Pancreas (tissue), 10 donors: ENCODE measurements at places on chromosomes 11 and 22. TPM values are rescaled to one million over a fixed set of nuclear protein-coding genes. Genes with fewer than 3 reads are reported as not detected.

The SEPTIN5 gene
- 12.2 TPM for total RNA-seq

The KCNE3 gene
- 6.7 TPM for total RNA-seq

The SLC5A1 gene
- 0.51 TPM for total RNA-seq

- H3K27ac ChIP-seq: no peak overlapping the region
- no peaks in the 10 kb centered on the region for H3K36me3 ChIP-seq
- no peaks in the 10 kb centered on the region for H3K4me1 ChIP-seq
- DNase-seq: no peak
- no peaks in the 10 kb centered on the region for H3K27me3 ChIP-seq
Observed at GRCh38 chr11:127425281-127425680, 424.7 kb upstream of the KIRREL3 start.

- no peak overlapping the region for H3K4me3 ChIP-seq
- H3K4me1 ChIP-seq: no peaks in the 10 kb centered on the region
- H3K27me3 ChIP-seq: no peaks in the 10 kb centered on the region
- no peak for DNase-seq
- H3K36me3 ChIP-seq: no peaks in the 10 kb centered on the region
Observed at GRCh38 chr11:105986554-105986953, 35.5 kb downstream of the MSANTD4 start.

GRCh38 chr11:130872513-130872912 lies 43.8 kb downstream of the SNX19 start:
- DNase-seq: no peak
- no peaks in the 10 kb centered on the region for H3K4me1 ChIP-seq
- no peak overlapping the region for H3K4me3 ChIP-seq
- no peaks in the 10 kb centered on the region for H3K27me3 ChIP-seq

DNA sequence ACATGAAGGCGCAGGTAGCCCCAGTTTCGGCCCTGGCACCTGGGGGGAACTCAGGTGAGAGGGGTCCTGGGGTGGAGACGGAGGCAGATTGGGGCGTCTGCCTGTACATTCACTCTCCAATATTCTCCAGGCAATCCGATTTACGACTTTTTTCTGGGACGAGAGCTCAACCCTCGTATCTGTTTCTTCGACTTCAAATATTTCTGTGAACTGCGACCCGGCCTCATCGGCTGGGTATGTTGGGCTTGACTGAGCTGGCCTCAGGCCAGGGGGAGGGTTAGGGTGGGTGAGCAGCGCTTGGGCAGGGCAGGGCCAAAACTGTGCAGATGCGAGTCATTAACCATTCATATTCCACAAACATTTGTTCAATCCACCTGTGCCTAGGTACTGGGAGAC lies 1.7 kb downstream of the TM7SF2 start:
- no peaks in the 10 kb centered on the region for H3K27me3 ChIP-seq
- peaks cover 38% of the 10 kb centered on the region for H3K4me1 ChIP-seq
- peak overlapping the region; percentile 51 for H3K4me3 ChIP-seq

DNA sequence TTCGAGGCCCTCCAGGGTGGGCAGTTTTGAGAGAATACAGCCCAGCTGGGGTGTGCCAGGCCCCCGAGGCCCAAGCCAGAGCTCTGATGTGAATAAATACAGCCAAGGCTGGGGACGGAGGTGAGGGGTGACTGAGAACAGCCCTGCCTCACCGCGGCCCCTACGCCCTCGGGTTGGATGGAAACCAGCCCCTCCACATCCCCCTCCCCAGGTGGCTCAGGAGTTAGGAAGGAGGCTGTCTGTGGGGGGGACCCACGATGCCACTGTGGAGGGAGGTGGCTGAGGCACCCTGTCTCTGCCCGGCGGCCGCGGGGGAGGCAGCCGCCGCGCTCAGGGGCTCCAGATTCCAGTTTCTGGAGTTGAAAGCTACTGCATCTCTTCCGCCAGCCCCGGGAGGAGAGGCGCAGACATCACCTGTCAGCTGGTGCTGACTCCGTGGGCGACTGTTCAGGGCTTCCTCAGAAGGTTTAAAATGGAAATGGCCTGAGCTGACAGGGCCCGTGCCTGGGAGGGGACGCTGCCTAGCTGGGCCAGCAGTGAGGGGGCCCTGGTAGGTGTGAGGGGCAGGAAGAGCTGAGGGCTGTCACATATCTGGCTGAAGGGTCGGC lies 1.4 kb downstream of the FLRT1 start:
- no peaks in the 10 kb centered on the region for H3K4me1 ChIP-seq
- DNase-seq: no peak
- H3K27ac ChIP-seq: no peak overlapping the region
- H3K27me3 ChIP-seq: no peaks in the 10 kb centered on the region

DNA sequence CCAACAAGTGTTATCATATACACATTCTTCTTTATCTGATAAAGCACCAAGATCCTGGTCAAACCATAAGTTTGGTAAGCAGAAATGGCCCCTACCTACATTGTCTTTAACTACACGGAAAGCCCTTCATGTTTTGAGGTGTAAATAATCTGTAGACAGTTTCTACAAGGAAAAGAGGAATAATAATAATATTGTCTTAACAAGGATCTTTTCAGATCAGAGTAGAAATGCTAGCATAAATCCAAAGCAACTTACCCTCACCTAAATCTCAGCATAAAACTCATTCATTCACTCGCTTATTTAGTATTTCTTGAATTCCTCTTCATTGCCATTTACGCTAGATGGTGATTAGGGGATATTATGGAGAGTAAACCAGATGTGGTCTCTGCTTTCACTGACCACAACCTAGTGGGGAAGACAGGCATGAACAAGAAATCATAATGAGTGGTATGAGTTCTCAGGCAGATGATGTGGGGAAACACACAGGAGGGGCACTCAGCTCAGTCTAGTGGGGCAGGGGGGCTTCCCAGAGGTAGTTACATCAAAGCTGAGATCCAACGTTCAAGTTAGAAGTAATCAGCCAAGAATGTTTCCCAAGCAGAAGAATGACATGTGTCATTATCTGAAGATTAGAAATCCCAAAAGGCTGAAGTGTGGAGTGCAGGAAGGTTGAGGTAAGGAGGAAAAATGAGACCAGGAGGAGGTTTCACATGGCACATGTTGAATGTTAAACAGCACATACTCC lies 65.4 kb upstream of the ZC3H12C start:
- no peak overlapping the region for H3K27ac ChIP-seq
- no peaks in the 10 kb centered on the region for H3K27me3 ChIP-seq
- H3K4me3 ChIP-seq: no peak overlapping the region
- no peak for DNase-seq
- no peaks in the 10 kb centered on the region for H3K36me3 ChIP-seq
- H3K4me1 ChIP-seq: no peaks in the 10 kb centered on the region

- no peak overlapping the region for H3K27ac ChIP-seq
- DNase-seq: no peak
- H3K4me1 ChIP-seq: no peaks in the 10 kb centered on the region
- no peaks in the 10 kb centered on the region for H3K27me3 ChIP-seq
- H3K4me3 ChIP-seq: no peak overlapping the region
Observed at GRCh38 chr11:107505647-107506225, 48.1 kb upstream of the CWF19L2 start.

- no peaks in the 10 kb centered on the region for H3K36me3 ChIP-seq
- no peak for DNase-seq
- no peak overlapping the region for H3K4me3 ChIP-seq
Observed at GRCh38 chr11:34343153-34343552, 14.7 kb downstream of the ABTB2 start.

- no peaks in the 10 kb centered on the region for H3K4me1 ChIP-seq
- H3K27ac ChIP-seq: no peak overlapping the region
- no peaks in the 10 kb centered on the region for H3K36me3 ChIP-seq
Observed at GRCh38 chr22:32378707-32379272, 21.1 kb downstream of the RFPL3 start.

- no peak overlapping the region for H3K4me3 ChIP-seq
- no peaks in the 10 kb centered on the region for H3K27me3 ChIP-seq
- DNase-seq: no peak
- H3K27ac ChIP-seq: no peak overlapping the region
- no peaks in the 10 kb centered on the region for H3K36me3 ChIP-seq
- no peaks in the 10 kb centered on the region for H3K4me1 ChIP-seq
Observed at GRCh38 chr11:71298016-71298550, 45.7 kb upstream of the SHANK2 start.

- no peaks in the 10 kb centered on the region for H3K36me3 ChIP-seq
- H3K27ac ChIP-seq: no peak overlapping the region
- no peaks in the 10 kb centered on the region for H3K27me3 ChIP-seq
- peaks cover 10% of the 10 kb centered on the region for H3K4me1 ChIP-seq
- H3K4me3 ChIP-seq: peak overlapping the region; percentile 77
- DNase-seq: no peak
Observed at GRCh38 chr22:50242406-50242949, 2.3 kb downstream of the TUBGCP6 start.

- H3K4me3 ChIP-seq: no peak overlapping the region
- no peak overlapping the region for H3K27ac ChIP-seq
- no peaks in the 10 kb centered on the region for H3K36me3 ChIP-seq
- H3K27me3 ChIP-seq: no peaks in the 10 kb centered on the region
- no peak for DNase-seq
- no peaks in the 10 kb centered on the region for H3K4me1 ChIP-seq
Observed at GRCh38 chr22:36850682-36851081, 10.1 kb upstream of the NCF4 start.
